ENCODE measurements at places on chromosomes 13 and 19. TPM values are rescaled to one million over a fixed set of nuclear protein-coding genes. Genes with fewer than 3 reads are reported as not detected.

Gene MIPEP
- total RNA-seq: 24.6 TPM

Gene DHX34
- total RNA-seq: 12.3 TPM

Gene POLR2E
- 108 TPM for total RNA-seq

Gene DCT
- total RNA-seq: not detected

Gene CNN1
- 19.3 TPM for total RNA-seq

Gene CGB8
- total RNA-seq: not detected

Gene SOX1
- total RNA-seq: not detected

Gene RNF225
- total RNA-seq: not detected

Gene PAN3
- 40.2 TPM for total RNA-seq

Gene RCBTB1
- total RNA-seq: 11.7 TPM

Gene TYROBP
- 45.0 TPM for total RNA-seq

Gene FOXO1
- total RNA-seq: 28.7 TPM

Gene HCST
- total RNA-seq: 4.6 TPM
